ENCODE measurements at places on chromosomes 2 and 18.

DNA sequence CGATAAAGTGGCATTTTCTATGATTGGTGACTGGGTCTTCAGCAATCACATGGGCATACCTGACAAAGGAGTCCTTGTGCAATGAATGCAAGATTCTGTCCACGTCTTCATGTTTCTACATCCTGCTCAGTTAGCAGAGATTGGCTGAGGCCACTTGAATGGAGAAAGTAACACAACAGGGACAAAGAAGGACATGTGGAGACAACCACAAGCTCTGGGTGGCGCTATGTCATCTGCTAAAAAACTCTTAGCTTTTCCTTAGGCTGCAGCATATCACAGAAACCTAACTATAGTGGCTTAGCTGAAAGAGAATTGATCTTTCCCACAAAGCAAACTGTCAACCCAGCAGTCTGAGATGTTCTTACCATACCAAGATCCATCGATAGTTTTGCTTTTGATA, 1109.7 kb downstream of the SOCS6 start:
- DNase-seq = no peak

- DNase-seq = no peak
Observed at GRCh38 chr2:190088917-190089316, 26.4 kb upstream of the MSTN start.

DNA sequence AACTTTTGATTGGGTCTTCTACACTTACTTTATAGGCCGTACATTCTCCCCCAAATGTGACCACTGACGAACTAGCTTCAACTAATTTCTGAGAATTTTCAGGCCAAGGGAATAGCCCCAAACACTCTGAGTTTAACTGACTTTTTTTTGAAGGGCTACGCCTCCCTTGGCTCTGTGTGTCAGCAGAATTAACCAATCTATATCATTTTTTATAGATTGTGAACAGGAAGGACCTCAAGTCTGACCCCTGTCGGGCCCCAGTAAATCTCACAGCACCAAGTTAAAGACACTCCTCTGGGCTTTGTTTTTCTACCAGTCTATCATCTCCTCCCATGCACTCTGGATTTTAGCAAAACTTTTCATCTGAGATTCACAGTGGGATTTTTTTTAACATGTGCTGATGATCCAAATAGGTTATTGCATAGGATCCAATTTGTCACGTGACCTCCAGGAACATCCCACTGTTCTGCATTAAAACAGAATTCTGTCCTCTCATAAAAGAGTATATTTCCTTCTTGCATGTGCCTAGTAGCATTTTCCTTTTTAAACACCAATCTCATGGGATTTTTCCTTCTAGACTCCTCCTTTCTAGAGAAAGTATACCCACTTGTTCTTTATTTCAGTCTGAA, 307.1 kb downstream of the OSR1 start:
- no peak for DNase-seq

DNA sequence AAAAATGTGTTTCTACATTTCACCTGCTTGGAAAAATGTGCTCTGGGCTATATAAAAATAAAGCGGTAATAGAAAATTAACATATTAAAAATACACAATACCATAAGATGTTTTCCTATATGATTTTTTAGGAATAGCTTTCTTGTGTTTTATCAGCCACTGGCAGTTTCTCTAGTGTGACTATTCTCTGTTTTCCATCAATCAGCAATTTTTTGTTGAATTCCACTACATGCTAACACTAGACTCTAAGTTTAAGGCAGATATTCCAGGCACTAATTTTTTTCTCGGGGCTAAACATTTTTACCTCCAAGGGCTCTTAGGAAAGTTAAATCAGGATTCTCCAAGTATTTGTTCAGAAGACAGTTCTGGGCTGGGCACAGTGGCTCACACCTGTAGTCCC, 140.5 kb downstream of the SPHKAP start:
- no peak for DNase-seq

DNA sequence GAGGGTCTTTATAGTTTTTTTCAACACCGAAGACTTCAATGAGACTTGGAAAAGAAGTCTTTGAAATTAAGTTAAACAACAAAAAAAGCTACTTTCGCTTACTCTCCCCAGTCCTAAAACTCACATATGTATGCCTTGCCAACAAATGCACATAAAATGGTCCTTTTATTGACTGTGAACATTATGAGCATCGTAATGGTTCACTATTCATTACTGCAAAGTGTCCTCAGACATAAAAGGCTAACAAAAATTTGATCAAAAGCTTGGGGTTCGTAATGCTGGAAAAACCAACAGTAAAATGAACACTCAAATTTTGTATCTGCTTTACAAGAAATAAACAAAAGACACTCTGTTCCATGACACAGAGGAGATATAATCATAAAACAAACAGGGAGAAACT, 285.3 kb upstream of the SLC8A1 start:
- no peak for DNase-seq

- DNase-seq = no peak
Observed at GRCh38 chr2:156590085-156590739, 154.0 kb downstream of the GPD2 start.

- no peak for DNase-seq
Observed at GRCh38 chr2:214193943-214194342, 216.9 kb upstream of the VWC2L start.

GRCh38 chr2:181810823-181811695, 80.5 kb upstream of the ITPRID2 start:
- no peak for DNase-seq

DNA sequence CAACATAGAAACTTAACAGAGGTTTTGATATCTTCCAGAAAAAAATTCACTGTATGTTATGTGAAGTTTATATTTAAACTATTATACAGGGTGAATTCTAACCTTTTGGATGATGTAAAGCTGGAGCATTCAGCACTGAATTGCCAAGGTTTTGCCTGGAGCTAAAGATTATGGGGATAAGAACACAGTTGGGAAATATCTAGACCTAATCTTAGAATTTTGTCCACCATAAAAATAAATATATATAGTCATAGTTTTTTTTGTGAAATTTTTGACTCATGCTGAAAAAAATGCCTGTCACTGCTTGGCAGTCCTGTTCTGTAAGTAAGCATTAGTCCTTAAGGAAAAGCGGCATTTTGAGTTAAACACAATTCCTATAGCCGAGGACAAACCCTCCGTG, 339.3 kb upstream of the TMEFF2 start:
- DNase-seq = no peak

DNA sequence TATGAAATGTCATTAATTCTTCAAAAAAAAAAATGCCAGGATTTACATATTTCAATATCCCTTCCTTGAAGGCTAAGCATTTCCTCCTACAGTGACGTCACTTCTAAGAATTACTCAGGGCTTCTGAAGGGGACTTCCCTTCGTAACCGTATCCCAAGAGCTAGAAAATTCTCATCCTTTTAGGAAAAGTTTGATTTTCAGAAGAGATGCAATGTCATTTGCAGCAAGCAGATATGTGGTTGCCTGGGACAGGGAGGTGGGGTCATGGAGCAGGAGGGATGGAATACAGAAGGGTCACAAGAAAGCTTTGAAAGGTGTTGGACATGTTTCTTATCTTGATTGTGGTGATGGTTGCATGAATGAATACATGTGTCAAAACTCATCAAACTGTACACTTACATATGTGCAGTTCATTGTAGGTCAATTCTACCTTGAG, 97.0 kb upstream of the ATL2 start:
- DNase-seq = no peak

DNA sequence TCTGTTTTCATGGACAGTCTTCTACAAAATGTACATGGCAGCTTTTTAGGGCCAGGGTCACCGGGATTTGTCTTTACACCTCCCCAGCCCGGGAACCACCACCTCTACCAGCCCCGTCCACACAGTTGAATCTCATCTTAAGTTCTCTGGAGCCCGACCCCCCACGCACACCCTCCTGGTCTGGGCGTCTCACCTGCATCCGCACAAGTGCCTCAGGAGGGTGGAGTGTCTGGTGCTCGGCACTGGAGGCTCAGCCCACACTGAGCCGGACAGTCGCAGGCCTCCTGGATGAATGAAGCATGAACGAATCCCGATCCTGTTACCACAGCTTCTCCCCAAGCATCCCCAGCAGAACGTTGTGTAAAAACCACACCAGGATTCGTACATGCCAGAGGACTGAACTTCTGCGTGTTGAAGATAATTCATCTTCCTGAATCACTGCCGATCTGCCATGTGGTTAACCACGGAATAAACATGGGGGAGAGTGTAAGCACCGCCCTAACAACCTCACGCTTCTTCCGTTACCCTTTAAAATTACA, 162.0 kb downstream of the RTP5 start:
- DNase-seq = peak; percentile 37

DNA sequence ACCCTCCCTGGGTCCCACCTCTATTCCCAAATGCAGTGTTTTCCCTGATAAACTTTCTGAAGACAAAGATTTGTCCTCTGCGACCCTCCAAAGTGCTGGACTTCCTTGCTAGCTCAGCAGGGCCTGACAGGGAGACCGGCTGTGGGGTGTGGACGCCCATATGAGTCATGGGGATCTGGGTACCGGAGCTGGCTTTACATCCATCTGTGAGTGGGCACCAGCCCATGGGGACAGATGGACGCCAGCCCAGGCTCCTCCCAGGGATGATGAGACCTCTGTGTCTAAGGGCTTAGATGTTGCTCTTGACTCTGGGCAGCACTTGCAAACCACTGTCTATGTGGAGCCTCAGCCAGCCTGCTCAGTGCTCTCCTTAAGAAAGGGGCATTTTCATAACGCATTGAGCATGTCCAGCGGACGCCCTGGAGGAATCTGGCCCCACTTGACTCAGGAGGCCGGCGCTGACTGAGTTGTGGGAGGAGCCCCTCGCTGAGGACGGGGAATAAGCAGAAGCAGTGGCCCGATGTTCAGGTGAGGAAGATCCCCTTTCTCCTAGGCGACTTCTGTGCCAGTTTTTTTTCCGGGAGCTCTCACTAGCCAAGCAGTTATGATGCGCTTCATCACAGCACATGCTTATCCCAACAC, 229.4 kb upstream of the MYT1L start:
- DNase-seq = no peak

DNA sequence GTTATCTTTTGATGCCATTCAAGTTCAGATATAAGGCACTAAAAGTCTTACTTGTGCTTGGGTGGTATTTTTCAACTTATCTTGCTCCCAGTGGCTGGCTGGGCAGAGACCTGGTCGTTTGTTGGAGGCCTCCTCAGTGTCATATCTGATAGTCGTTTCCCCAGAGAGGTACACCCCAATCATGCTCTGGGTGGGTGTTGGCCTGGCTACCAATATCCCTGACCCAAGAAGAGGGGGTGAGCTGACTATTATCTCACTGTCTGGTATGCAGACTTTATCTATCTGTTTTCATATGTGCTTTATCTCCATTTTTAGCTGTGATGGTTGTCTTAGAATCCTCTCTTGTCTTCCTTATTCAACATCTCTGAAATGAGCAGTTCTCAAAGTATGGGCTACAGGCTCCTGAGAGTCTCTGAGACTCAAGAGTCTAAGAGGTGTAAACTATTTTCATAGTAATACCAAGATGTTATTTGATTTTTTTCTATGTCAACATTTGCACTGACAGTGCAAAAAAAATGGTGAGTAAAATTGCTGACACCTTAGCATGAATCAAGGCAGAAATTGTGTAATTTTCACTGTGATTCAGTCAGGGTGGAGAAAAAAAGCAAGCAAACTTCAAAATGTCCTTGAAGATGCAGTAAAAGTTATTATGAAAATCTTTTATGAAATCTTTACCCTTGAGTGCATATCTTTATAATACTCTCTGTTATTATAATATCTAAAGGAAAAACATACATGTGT, 12.3 kb upstream of the PLEK start:
- DNase-seq = no peak

DNA sequence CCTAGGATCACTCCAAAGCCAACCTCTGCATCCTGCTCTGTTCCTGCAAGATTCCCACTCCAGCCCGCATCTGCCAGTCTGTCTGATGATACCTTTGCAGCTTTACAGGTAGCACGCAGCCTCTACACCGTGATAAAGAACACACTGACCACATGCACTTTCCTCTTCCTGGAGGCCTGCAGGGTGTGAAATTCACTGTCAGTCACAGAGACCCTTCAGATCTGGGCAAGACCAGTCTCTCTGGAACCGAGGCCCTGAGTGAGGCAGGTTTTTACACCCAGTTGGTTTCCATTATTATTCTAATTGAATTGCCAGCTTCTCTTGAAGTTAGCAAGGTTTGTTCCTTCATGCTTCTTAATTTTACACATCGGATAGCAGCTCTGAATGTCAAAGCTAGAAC, 30.5 kb upstream of the TWIST2 start:
- DNase-seq = no peak

GRCh38 chr2:44941551-44942234, at the start of gene SIX3:
SIX3 (plus strand) TSS chr2:44941702; CDS start chr2:44942105, 403 bp downstream.
- DNase-seq = no peak

DNA sequence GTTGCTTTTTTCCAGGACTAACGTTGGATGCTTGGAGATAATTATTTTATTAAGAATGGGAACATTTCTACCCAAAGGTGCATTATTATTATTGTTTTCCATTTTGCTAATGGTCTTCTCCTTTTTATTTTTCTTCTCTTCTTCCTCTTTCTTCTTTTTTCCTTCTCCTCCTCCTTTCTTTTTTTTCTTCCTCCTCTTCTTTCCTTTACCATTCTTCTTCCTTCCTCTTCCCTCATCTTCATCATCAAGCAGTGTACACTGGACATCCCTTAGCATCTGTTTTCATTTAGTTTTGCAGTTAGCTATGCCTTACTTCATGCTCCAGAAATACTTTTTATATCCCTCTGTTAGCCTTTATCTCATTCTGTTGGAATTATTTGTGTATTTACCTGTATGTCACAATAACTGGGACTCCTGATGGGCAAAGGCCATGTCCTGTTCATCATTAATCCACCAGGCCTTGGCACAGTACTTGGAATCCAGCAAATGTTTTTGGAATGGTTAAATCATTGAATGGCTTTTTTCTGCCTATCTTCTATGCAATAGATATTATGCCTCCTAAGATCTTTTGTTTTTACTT, 162.7 kb downstream of the CAMKMT start:
- no peak for DNase-seq

GRCh38 chr2:12533337-12534005, 183.3 kb upstream of the TRIB2 start:
- no peak for DNase-seq

DNA sequence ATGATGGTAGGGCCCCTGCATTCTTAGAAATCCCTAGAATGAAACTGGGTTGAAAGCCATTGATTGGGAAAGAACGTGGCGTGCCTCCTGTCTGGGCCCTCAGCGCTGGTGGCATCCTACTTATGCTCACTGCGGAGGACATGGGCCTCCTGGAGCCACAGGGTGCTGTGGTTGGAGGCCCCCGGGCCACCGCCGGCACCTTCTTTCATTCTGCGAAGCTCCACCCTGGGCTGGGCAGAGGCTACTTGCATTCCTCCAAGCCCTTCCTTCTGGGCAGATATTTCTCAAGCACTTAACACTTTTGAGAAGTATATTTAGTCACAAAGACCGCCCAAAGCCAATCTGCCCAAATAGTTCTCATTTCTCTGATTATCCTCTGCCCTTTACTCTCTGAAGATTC, 311.9 kb downstream of the MYCN start:
- DNase-seq = no peak
